Fibroblast of skin of left biceps (primary cell): ENCODE measurements at places on chromosomes 7 and 10.

GRCh38 chr7:19674266-19674960 lies 34.4 kb downstream of the POLR1F start:
- peak; percentile 17 for DNase-seq

GRCh38 chr10:104472957-104473745 lies 119.5 kb downstream of the CFAP58 start:
- DNase-seq: no peak

DNA sequence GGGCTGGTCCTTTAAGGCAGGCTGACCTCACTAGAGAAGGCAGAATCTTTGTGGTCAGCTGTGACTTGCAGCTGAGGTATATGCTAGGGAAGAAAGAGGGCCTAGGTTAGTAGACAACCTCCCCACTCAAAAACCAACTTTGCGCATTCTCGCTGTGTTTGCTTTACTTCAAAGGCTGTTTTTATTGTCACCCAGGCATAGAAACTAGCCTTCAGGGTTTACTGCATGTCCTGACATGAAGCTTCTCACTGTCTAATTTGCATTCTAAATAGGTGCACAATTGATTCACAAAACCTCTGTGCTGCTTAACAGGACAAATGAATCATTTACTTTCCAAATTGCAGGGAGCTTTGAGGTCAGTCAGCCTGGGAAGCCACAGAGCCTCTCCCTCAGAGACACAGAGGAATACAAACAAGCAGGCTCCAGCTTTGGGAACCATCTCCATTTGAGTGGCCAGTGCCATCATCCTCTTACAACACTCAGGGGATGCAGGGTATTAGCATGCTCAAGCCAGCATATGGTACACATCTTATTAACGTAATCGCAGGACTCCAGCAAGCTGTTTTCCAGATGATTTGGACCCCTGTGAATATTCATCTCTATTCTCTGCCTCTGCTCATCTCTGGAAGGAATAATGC lies 596.4 kb upstream of the GHITM start:
- DNase-seq: no peak

DNA sequence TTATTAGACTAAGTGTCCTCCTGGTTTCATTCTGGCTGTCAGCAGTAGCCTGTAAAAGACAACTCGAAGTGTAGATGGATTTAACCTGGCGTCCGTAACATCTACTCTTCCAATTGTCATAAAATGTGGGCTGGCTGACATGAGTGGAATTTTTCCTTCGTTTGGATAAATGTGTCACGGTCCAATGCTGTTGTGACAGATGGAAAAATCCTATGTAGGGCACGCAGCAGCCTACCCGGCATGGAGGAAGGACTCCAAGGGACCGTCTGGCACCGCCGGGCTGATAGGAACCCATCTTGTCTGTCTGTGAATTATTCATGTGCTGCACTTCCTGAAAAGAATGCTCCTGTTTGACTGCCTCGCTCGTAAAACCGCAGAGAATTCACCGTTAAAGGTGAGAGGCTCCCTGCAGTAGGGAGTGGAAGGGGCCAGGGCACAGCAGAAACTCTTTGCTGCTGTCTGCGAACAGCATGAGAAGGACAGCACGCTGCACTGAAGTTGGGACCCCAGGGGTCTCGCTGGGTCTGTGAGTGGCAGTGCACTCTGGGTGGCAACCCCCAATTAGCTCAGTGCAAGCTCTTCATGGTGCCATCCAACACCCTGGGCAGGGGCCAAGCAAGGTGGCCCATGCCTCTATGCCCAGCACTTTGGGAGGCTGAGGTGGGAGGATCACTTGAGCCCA lies 1.6 kb upstream of the ORAI2 start:
- no peak for DNase-seq

DNA sequence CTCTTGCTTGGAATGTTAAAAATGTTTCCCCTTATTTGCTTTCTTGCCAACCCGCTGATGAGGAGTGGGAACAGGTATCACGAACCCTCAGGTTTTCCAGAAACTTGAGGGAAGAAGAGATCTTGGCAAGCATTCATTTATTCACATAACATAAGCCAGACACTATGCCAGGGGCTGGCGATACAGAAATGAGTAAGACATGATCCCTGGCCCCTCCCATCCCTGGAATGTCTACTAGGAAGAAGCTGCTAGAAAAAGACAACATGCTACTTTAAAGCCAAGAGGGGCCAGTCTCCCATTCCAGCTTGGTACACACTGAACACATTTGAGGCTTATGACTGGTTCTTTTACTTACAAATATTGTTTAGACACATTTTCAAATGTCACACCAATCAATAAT lies 26.4 kb downstream of the SLC35B4 start:
- no peak for DNase-seq

GRCh38 chr10:107826171-107826570 lies 661.7 kb upstream of the SORCS1 start:
- DNase-seq: no peak

DNA sequence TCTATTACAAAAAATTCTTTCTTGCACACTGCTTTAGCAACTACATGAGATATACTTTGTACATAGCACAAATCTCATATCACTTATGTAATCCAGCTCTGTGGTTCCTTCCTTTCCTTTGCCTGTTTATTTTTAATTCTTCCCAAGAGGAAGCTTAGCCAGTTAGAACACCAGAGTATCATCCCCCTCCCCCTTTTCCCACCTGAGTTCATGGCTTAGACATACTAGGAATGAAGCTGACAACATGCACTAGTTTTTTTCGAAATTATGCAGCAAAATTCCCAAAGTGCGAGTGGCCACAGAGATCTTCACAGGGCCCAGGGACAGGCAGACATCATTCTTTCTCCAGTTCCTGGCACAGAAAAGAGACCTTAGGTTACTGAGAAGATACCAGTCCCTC lies 17.8 kb downstream of the CAV1 start:
- no peak for DNase-seq

- DNase-seq: no peak
Observed at GRCh38 chr10:130234171-130234965, 98.2 kb downstream of the GLRX3 start.

DNA sequence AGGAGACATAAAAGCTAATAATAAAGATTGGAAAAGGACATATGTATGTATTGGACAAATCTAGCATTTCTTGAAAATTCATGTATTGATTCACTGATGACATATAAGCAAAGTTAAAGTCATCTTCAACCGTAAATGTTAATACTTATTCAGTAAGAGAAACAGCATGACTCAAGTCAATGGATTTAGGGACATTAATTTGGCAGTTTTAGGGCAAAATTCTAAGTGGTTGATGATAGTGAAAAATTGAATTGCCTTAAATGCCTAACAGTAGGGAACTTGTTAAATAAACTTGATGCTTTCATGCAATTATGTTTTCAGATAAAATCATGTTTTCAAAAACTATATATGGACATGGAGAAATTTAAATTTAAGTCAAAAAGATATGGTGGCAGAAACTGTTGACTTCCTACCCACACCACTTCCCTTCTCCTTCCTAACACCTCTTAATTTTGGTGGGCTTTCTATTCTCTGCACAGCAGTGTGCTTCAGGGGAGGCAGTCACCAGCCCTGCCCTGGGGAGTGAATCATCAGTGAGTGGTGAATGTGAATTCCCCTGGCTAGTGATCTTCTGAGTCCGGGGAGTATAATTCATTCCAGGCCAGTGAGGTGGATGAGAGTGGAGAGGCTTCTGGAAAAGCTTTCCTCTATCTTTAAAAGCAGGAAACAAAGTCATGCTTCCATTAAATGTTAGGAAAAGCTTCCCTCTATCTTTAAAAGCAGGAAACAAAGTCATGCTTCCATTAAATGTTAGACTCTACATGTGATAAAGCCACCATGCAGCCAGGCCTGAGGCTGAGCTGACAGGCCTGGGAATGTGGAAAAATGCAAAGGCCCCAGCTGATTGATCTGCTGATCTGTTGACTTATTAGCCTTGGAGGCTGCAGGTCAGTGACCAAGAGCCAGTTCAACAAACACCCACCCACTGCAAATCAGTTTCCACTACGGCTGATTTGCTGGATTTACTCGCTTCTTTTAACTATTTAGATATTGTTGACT lies 25.2 kb upstream of the ITGB1 start:
- peak; percentile 85 for DNase-seq

- no peak for DNase-seq
Observed at GRCh38 chr10:109159351-109159750, 764.0 kb downstream of the XPNPEP1 start.

GRCh38 chr7:155589001-155589980 lies 42.9 kb upstream of the CNPY1 start:
- no peak for DNase-seq

GRCh38 chr7:12601302-12601869 lies 30.9 kb downstream of the SCIN start:
- no peak for DNase-seq

- no peak for DNase-seq
Observed at GRCh38 chr10:133260895-133261725, 15.6 kb downstream of the ADAM8 start.

GRCh38 chr10:94630017-94630688 lies 53.4 kb upstream of the CYP2C18 start:
- no peak for DNase-seq

DNA sequence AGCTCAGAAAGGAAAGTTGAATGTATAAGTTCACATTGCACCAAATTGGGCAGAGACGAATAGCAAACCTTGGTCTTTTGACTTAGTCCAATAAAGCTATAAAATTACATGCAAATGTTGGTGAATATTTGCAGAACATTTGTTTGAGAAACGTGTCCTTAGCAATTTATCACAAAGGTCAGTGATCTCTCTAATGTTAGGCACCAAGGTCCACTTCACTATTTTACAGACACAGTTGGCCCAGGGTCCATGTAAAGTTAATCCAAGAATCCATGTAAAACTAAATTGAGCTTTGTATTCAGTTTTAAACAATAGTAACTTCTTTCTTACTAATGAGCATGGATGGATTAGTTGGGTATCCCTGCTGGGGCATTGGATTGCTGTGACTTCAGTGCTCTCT lies 617.7 kb downstream of the NRG3 start:
- no peak for DNase-seq

- no peak for DNase-seq
Observed at GRCh38 chr7:28615091-28615490, 202.8 kb downstream of the CREB5 start.

DNA sequence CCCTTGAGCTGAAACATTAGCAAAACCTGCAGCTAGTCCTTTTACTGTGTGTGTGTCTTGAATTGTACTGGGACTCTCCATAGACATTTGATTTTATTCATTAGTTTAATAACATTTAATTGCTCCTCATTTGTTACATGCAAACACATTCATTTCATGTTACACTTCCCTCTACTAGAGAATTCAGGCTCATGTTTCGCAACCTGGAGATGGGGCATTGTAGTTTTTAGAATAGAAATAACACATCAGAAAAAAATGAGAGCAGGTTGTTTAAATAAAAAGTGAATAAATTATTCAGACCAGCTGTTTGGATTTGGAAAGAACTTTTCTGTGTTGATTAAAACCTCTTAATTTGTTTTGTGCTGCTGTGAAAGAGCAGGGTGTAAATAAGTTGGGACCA lies 243.9 kb downstream of the ETV1 start:
- DNase-seq: no peak

DNA sequence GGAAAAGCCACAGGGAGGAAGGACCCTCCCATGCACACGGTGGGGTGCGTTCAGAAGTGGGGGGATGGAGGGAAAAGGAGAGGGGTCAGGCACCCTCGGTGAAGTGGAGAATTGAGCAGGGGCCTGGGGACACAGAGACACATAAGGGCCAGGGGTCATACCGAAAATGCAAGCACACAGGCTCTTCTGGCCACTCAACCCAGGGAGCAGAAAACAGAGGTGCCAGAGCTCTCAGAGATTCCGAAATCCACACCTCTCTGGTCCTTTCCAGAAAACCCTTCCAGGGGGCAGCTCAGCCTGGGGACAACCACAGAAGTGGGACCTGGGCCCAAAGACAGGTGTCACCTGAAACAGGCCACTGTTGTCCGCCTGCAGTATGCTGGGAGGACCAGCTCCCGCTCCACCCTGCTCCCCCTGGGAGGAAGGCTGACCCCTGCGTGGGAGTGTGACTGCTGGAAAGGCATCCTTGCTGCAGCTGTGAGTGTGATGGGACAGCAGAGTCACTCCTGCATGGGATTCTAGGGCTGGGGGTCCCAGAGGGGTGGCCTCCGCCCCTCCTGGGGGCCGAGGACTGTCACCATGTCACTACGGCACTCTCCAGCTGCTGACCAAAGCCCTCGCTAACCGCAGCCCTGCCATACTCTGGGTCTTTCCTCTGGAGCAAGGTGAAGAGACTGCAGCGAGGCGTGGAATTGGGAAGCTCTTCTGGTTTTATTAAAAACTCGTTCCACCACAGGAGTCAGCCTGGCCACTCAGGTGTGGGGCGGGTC lies 63.1 kb downstream of the TMEM209 start:
- no peak for DNase-seq

GRCh38 chr7:83610649-83611304 lies 38.2 kb downstream of the SEMA3E start:
- DNase-seq: no peak

DNA sequence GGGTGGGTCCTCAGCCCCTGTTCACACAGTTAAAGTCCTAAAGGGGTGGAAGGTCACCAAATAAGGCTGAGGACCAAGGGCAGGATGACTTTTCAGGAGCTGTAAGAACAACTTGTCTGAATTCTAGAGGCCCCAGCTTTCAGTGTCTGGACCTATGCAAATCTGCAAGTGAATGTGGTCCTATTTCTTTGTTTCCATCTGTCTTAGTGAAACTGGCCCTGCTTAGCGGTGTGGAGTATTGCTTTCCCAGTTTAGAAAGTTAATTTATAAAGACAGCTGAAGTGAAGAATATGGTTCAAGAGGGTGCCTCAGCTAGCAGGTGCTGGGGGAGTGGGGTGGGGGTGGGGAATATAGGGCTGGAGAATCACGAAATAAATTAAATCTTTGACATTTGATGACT lies 40.1 kb downstream of the HHEX start:
- no peak for DNase-seq

DNA sequence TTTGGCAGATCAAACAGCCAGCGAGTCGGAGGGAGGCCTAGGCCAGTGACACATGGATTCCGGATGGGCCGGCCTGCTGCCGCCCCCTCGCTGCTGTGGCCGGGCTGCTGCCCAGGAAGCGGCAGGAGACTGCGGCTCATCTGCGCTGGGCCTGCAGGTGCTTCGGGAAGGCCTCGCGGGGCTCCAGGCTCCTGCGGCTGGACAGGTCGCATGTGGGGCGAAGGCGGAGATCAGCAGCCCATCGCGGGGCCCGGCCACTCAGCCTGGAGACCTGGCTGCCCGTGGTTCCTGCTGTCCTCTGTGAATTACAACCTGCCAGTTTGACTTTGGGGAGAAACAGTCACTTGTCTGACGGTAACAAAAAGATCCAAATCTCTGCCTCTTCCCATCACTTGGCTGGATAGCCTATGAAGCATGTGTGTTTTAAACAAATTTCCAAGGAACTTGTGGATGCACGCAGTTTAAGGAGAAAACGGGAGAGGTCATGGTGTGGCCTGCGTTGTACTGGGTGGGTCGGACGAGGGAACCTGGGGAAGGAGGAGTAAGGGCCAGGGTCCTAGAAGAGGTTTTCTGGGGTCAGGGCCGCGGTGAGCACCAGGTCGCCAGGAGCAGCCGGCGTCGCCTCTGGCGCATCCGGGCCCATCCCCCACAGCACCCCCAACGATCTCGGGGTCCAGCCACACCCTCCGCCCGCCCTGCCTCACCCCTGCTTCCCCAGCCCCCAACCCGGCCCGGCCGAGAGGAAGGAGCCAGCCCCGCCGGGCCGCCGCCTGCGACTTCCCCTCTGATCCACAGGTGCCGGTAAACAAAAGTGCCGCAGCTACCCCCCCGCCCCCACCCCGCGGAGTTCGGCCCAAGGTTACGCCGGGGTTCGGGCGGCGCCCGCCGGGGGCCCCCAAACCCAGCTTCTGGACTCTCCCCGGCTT lies 1.6 kb downstream of the SPOCK2 start:
- no peak for DNase-seq

- DNase-seq: no peak
Observed at GRCh38 chr10:13658264-13658663, 71.5 kb downstream of the PRPF18 start.
